ENCODE measurements at places on chromosomes 3 and 15.
A peak's percentile ranks its signal among the peaks of the same experiment; 100 is the strongest.

DNA sequence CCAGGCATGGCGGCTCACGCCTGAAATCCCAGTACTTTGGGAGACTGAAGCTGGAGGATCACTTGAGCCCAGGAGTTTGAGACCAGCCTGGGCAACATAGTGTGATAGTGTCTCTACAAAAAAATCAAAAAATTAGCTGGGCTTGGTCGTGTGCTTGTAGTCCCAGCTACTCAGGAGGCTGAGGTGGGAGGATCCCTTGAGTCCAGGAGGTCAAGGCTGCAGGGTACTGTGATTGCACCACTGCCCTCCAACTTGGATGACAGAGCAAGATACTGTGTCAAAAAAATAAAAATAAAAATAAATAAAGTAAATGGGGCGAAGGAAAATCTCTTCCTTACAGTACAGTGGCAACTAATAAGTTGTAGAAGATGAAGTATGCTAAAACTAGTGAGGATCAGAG lies 29.6 kb downstream of the LSM3 start:
- no peak for DNase-seq

DNA sequence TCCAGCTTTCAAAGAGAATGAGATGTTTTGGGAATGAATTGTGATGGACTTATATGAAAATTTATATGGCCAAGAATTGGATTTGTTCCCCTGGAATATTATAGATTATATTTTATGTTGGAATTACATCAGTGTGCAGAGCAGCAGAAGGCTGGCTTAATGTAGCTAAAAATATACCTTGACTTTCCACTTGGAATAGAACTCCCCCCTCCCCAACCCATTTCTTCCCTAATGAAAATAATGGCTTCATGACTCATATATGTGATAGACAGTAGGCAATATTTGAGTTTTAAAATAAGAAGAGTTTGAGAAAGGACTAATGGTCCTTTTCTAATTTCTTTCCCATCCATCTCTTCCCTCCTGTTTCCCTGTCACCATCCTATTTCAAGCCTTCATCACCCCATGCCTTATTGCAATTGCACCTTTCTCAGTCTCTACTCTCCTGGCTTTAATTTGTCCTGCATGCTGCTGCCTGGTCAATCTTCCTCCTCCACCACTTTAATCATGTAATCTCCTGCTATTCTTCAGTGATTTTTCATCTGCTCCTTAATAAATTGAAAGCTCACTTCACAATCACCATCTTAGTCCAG lies 122.5 kb downstream of the MDFIC2 start:
- no peak for DNase-seq

- no peak for DNase-seq
These were observed 108.0 kb downstream of the BBX start for GRCh38 chr3:107630779-107631178.

DNA sequence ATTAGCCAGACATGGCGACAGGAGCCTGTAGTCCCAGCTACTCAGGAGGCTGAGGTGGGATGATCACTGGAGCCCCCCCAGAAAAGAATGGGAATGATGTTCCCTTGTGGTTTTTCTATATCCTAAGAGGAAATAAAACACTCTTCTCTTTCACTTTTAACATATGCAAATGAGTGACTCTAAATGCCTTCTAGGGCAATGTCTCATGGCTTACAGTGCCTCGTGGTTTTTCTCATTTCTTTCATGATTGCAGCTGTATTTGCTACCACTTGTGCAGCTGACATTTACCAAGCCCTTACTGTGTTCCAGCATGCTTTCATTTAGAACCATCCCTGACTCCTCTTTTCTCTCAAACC lies 26.4 kb downstream of the STOML1 start:
- no peak for DNase-seq

DNA sequence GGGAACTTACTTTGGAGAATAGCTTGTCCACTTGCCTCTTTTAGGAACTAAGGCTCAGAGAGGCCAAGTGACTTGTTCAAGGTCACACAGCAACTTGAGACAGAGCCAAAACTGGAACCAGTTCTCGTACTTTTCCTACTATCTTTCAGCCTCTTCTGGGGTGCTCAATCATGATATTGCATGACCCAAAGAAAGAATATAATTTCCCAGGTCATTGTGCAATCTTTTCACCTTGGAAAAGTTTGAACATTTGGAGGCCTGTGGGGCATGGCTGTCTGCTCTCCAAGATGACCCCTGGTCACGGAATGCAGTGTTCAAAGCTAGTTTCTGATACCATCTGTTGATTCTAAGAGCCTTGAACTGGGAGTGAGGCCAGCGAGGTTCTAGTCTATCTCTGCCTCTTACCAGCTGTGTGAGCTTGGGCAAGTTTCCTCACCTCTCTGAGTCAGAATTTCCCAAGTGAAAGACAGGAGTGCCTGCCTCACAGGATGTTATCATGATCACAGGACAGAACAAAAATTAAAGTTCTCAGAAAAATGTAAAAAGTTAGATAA lies 89.7 kb downstream of the BDH1 start:
- DNase-seq: no peak

DNA sequence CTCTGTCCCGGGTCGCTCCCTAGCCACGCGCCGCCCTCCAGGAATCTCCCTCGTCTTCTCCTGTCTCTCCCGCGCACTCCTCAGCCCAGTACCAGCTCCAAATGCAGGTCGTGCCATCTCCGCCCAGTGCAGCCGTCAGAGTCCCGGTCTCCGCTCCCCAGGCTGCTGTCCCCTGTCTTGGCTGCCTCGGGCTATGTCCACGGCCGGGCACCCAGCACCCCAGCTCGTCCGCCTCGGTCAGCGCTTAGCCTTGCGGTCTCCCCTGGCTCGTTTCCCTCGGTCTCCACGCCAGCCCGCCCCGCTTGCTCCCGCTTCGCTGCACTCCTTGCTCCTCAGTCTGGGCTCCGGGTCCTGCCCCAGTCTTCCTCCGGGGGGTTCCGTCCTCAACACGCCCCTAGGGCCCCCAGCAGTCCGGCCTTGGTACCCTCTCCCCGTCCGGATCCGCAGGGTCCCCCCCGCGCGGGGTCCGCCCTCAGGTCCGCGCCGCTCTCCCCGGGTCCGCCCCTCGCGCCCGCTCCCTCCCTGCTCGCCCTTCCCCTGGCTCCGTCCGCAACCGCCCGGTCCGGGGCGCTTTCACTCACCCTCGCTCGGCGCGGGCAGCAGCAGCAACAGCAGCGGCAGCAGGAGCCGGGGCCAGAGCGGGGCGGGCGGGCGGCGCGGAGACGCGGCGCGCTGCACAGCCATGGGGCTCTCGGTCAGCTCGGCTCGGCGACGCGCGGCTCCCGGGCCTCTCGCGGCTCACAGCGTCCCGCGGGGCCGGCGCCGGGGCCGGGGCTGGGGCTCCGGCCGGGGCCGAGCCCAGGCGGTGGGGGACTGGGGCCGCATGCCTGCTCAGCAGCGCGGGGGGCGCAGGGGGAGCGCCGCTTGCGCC lies 462 bp downstream of the IGDCC3 start:
- DNase-seq: peak; percentile 22

- DNase-seq: no peak
These were observed 151.2 kb upstream of the TMCO5A start for GRCh38 chr15:37783290-37783689.

- DNase-seq: no peak
These were observed 250.9 kb downstream of the EPHA3 start for GRCh38 chr3:89358281-89358680.

DNA sequence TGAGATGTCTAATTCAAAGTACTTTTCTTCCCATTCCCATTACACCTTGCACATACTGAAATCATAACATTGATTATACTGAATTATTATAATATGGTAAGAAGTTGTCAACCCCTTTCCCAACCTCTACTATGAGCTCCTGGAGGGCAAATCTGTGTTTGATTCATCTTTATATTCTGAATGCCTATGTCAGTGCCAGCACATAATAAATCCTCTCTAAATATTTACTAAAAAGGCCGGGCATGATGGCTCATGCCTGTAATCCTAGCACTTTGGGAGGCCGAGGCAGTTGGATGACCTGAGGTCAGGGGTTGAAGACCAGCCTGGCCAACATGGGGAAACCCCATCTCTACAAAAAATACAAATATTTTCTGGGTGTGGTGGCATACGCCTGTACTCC lies 392.5 kb upstream of the CADM2 start:
- DNase-seq: no peak

GRCh38 chr3:24518990-24519367 lies 24.3 kb upstream of the THRB start:
- DNase-seq: no peak

- no peak for DNase-seq
These were observed 6.9 kb upstream of the PLSCR5 start for GRCh38 chr3:146612015-146612414.

DNA sequence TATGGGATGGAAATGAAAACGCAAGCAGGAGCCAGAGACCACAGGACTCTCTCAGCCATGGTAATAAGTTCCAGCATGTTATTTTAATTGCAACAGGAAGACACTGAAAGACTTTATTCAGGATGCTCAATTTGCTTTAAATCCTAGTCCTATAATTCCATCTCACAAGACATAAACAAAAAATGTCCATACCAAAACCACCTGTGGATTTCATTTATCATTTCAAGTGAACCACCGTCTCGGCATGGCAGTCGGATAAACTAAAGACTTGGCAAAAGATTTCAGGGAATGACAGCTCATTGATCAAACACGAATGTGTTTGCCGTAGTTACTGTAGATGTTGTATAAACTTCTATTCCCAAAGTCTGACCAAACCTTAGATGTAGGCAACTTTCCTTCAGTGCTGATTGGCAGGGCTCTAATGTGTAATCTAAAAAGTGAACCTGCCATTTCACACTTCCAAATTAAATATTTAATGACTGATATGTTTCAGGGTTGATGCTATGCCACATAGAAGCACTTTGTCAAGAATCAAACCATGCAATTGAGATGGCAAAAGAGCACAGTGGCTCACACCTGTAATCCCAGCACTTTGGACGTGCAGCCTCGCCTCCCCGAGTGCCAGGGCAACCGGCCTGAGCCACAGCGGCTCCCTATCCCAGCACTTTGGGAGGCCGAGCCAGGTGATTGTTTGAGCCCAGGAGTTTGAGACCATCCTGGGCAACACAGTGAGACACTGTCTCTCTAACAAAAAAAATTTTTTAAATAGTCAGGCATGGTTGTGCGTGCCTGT lies 331.7 kb downstream of the MAGI1 start:
- no peak for DNase-seq

GRCh38 chr3:46668116-46668515 lies 25.4 kb downstream of the ALS2CL start:
- DNase-seq: no peak

DNA sequence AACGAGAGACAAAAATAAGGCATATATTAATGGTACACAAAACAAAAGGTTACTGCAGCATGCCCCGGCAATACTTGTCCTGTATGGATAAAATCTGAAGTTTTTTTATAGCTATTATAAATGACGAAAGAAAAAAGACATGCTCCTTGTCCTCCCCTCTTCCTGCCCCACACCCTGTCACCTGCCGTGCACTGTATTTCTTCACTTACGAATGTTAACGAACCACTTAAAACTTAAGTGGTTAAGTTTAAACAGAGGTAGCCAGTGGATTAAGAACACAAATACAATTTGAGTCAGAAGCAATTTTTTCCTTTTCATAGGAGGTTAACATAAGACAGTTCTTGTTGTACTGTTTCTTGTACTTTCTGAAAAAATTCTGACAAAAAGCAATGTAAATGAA lies 799.1 kb upstream of the NECTIN3 start:
- no peak for DNase-seq

Data from Caki2 (cell line).